Frontal cortex (tissue), 4 donors: ENCODE measurements at places on chromosomes 12 and 14.

GRCh38 chr12:115118177-115118724, 434.3 kb upstream of the TBX3 start:
- DNase-seq = no peak

- DNase-seq = no peak
Measured at GRCh38 chr14:30283822-30284446, 275.0 kb upstream of the G2E3 start.

DNA sequence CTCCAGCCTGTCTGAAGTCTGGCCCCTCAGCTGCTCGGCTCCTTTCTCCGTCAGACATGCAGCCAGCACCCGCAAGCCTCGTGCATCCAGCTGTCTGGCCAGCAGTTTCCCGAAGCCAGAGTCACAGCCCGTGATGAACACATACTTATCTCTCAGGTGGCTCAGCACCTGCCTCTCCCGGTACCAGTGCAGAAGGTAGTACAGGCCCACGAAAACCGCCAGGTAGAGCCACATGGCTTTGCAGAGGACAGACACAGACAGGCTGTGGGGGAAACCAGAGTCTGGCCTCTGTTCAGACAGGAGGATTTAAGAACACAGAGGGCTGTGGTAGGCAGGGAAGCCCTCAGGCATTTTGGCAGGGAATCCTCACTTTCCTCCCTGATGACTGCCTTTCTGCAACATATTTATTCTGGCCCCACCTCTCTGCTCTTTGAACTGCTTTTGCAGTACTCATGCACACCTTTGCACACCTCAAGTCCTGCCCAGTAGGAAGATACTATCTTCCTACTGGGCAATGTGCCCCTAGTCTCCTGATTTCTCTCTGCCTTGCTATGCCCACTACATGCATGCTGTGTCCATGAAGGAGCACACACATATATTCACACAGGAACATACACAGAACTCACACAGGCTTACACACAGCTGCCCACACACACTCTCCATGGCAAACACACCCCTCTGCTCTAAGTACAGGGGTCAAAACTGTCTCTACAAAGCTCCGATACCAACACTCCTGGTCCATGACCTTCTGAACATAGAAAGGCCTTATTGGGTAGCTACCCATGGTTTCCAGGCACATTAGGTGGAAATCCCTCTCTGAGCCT, at the start of gene RDH16:
TSS of gene RDH16 (minus strand) at position 380 of the 824 bp plus-strand sequence. CDS start at position 234, 146 bp downstream.
- DNase-seq = no peak

- DNase-seq = no peak
Measured at GRCh38 chr12:128820723-128821432, 2.9 kb downstream of the SLC15A4 start.

DNA sequence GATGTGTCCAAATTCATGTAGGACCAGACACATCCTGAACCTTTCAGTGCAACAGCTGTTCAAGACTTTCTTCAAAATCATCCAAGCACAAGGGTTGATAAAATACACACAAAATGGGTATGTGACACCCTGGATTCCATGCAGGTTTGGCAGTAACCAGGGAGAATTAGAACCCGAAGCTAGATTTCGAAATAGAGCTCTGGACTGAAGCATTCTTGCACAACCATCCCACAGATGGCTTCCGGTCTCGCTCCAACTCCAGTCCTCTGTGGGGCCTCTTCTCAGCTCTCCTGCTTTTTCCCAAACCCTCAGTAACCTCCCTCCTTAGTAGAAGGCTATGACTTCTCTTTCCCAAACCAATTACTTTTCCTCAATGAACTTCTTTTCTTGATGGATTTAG, 171.3 kb downstream of the TTC7B start:
- no peak for DNase-seq

GRCh38 chr12:53388932-53389331, 9.0 kb downstream of the SP1 start:
- no peak for DNase-seq

DNA sequence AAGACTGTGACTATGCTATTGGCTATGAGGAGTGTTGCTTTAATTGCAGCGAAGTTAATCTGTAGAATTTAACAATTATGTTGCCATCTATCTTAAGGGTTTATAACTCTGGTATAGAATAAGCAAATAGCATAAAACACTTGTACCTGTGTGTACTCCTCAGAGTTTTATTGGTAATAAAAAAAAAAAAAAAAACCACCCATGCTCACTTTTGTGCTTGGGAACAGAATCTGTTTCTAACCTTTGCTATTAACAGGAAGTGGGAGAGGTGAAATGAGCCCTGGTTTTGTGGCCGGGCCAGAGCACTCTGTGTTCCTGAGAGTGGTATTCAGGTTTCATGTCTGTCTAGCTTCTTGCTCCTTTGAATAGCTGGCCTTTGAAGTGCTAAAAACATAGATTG, 53.1 kb downstream of the PDE3A start:
- DNase-seq = no peak

GRCh38 chr12:32466187-32466586, 66.8 kb downstream of the FGD4 start:
- no peak for DNase-seq

DNA sequence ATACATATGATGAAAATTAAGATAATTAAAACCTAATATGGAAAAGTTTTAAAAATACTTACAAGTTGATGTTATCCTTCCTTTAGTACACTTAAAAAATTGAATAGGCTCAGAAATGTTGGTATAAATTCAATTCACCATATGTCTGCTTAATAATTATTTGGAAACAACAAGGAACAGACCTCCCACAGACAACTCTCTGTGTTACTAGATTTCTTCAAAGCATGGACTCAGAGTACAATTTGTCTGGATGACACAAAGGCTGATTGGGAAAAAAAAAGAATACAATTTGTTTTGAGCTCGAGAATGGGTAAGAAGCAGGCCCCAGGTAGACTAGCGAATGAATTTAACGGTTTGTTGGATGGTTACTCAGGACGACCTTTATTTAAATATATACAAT, 48.9 kb upstream of the BTG1 start:
- DNase-seq = no peak

DNA sequence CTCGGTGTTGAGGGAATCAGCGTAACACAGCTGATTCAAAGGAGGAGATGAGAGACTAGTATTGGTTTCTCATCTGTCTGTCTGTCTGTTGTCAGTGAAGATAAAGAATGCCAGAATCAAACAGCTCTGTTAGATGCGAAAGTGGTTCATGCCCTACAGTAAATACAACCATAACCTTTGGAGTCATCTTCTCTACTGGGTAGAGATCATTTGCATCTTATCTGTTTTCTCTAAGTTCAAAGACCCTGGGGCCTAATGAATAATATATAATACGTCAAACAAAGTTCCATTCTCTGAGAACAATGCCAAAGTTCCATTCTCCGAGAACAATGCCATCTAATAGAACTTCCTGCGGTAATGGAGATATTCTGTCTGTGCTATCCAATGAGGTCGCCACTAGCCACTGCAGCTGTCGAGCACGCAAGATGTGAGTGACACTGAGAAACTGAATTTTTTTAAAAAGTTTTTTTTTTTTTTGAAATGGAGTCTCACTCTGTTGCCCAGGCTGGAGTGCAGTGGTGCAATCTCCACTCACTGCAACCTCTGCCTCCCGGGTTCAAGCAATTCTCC, 6.6 kb downstream of the IL31 start:
- DNase-seq = no peak

DNA sequence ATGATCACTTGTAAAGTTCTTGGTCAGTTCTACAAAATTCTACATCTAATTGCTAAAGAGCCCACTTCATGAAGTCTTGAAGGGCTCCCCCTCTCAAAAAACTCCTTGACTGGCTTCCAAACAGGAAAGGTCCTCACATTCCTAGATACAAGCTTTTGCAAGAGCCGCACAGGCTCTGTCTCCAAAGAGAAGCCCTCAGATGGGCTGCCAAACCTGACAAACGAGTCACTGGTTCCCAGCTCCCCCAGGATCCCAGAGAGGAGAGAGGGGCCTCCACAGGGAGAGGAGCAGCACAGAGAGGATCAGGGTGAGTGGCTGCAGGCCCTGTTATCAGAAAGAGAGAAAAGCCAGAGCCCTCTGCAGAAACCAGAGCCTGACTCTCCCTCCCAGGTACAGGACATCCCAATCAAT, 5.8 kb downstream of the NID2 start:
- no peak for DNase-seq

DNA sequence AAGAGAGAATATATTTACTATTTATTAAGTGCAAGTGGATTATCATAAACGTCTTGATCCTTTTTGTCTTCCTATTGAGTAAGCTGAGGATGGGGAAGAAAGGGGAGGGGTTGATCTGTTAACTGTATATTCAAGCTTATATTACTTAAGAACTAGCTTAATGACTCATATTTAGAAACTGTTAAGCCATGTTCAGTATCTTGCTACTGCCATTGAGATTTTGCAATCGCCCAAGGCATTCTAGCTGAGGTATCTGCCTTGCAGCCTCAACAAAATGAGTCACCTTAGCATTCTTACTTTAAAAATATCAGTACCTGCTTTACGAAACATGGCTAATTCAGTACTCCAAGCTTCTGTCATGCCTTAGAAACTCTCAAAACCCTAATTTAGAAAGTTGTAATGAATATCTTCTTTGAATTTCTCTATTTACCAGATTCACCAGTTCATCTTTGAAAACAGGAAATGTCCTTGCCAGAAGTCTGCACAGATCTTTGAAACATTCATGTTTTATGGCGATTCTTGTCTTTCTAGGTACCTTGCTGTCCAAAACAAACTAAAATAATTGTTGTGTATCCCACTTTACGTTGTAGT, 76.1 kb downstream of the ALG10B start:
- no peak for DNase-seq

- DNase-seq = no peak
Measured at GRCh38 chr12:106068296-106068695, 70.5 kb downstream of the NUAK1 start.

- DNase-seq = no peak
Measured at GRCh38 chr12:94783862-94784261, 133.5 kb upstream of the TMCC3 start.

DNA sequence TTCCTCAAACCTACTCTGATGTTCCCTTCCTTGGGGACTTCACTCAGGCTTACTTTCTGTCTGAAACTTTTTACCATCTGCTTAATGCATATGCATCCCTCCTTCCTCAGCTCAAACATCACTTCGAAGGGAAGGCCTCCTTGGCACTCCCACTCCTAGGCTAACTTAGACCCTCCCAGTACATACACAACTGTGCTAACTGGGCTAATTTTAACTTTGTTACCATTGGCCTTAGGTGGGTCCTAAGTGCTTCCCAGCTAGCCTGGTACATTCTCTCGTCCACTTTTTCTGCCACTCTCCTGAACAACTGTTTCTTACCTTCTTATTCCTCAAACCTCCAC, 3.8 kb downstream of the EEF1AKMT3 start:
- no peak for DNase-seq

GRCh38 chr12:107372229-107372658, 278.9 kb upstream of the CRY1 start:
- DNase-seq = no peak

- no peak for DNase-seq
Measured at GRCh38 chr12:31298515-31298910, 27.4 kb downstream of the SINHCAF start.

GRCh38 chr12:120006258-120006975, 17.4 kb downstream of the BICDL1 start:
- no peak for DNase-seq

DNA sequence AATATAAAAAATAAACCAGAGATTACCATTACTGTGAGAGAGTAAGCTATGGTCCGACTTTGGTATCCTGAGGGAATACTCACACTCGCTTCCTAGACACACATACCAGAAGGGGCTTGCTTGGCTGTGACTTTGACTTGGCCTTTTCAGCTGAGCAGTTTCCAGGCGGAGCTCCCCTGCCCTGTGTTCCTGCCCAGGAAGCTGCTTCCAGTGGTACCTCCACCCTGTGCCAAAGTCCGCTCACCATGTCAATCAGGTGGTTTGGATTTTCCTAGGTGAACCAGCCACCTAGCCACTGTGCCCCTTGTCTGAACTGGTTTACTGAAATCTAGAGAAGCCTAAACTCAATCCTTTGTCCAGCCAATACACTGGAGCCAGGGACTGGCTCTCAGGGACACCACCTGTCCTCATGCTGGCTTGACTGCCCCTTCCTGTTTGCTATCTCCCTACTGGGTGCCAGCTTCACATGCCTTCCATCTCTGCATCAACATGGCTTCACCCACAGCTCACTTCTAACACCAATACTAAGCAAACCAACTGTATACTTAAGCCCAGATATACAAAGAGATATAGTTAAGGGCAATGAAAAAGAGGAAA, 28.6 kb downstream of the MAX start:
- DNase-seq = no peak

GRCh38 chr12:121170611-121171260, 38.1 kb downstream of the P2RX7 start:
- no peak for DNase-seq

DNA sequence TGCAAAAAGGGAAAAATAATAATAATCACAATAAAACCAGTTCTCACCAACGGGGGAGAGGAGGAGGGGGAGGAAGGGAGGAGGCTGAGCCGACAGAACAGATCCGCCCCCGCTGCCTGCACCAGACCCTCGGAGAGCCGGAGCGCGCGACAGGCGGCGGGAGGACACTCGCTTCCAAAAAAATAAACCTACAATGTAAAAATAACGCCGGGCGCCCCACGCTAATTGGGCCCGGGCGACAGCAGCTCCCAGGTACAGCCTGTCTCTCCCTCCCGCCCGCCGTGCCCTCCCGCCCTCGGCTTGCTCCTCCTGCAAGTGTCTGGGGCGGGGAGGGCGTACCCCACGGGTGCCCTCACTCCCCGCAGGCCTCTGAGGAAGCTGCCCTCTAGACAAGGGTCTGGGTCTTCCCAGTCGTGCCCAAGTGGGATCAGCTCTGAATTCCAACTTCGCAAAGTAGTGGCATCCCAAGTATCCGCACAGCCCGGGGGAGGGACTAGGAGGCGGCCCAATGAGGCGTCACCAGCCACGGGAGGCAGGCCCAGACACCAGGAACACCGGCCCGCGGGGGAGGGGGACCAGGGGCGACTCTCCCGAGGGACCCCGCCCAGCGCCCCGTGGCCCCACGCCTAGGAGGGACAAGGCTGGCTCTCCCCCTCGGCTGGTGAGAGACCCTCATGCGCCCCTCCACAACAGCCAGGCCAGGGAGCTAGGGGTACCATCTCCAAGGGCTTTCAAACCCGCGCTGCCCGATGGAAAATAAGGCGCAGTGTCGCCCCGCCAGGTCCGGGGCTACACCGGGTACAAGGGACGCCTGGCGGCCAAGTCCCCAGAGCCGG, 1.0 kb downstream of the NCOR2 start:
- peak; percentile 87 for DNase-seq

GRCh38 chr12:90938451-90938850, 16.5 kb downstream of the CCER1 start:
- DNase-seq = no peak

- DNase-seq = no peak
Measured at GRCh38 chr12:117438809-117439208, 77.4 kb upstream of the NOS1 start.

DNA sequence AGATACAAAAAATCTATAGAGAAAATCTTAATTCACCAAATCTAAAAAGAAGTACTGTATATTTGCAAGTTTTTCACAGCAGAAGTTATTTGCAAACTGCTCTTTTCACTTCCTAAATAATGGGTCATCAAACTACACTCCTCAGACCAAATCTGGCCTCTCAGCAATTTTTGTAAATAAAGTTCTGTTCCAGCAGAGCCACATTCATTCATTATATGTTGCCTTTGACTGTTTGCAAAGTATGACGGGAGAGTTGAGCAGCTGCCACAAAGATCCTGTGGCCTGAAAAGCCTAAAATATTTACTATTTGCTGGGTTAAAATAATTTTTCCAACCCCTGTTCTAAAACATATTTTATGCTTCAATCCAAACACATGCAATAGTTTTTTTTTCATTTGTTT, 1222.3 kb upstream of the SEL1L start:
- no peak for DNase-seq

- no peak for DNase-seq
Measured at GRCh38 chr12:94587266-94588241, 62.8 kb downstream of the TMCC3 start.

- no peak for DNase-seq
Measured at GRCh38 chr14:96783915-96784224, 13.3 kb upstream of the VRK1 start.
